ENCODE measurements at places on chromosomes 16 and 17.

GRCh38 chr17:2905269-2905668, 109.0 kb downstream of the RAP1GAP2 start:
- DNase-seq: no peak

DNA sequence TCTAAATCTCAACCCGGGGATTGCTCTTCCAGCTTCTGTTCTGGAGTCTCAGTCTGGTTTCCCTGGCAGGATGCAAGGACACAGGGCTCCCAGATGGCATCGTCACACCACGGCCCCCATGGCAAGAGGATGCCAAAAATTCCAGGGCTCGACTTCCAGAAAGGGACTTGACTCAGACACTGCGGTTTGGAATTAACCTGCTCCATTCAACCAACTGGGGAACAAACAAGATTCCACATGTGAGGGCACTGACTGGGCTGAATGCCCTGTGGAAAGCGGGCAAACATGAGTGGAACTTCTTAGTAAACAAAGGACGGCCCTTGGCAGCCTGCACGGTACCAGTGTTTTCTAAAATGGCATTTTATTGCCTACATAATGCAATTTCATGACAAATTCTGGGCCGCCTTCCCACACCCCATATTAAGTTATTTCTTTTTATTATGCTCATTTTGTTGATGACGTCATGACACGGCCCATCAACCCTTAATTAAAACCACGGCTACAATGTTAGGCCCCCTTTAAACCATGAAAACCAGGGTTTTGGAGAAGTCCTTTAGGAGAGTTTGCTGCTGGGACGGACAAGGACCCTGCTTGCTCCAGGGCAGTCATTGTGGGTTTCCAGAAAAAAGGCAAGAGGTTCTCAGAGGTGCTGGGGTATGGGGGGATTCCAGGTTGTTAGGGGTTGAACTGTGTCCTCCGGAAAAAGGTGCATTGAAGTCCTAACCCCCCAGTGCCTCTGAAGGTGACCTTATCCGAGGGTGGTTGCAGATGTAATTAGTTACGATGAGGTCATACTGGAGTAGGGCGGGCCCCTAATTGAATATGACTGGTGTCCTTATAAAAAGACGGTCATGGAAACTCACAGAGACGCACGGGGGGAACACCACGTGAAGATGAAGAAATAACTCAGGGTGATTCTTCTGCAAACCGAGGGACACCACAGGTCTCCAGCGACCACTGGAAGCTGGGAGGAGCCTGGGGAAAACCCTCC, 205.6 kb downstream of the FOXL1 start:
- no peak for DNase-seq

- DNase-seq: peak; percentile 97
Observed at GRCh38 chr17:8158267-8159031, 4.3 kb downstream of the VAMP2 start.

DNA sequence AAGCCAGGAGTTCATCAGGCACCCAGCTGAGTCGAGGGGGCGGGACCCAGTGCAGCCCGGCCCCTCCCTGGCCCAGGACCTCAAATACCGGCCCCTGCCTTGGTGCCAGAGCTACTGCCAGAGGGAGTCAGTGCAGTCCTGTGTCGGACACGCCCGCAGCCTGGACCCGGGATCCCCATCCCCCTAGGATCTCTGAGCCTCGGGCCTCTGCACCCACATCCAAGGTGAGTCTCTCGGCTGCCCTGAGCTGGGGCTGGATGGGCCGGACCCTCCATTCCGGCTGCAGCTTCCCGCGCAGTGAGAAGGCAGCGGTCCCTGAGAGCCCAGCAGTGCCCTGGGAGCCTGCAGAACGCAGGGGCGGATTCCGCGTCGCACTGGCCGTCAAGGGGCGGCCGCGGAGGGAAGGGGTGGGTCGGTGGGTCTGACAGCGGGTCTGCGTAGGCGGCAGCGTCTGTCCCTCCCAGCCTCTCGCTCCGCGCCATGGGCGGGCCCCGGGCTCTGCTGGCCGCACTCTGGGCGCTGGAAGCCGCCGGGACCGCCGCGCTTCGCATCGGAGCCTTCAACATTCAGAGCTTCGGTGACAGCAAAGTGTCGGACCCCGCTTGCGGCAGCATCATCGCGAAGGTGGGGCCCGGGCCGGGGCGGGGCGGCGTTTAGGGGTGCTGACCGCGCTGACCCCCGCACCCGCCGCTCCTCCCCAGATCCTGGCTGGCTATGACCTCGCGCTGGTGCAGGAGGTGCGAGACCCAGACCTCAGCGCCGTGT, at the start of gene DNASE1L2:
TSS of gene DNASE1L2 (plus strand) at position 108 of the 765 bp plus-strand sequence. CDS start at position 481, 373 bp downstream.
- peak; percentile 58 for DNase-seq

DNA sequence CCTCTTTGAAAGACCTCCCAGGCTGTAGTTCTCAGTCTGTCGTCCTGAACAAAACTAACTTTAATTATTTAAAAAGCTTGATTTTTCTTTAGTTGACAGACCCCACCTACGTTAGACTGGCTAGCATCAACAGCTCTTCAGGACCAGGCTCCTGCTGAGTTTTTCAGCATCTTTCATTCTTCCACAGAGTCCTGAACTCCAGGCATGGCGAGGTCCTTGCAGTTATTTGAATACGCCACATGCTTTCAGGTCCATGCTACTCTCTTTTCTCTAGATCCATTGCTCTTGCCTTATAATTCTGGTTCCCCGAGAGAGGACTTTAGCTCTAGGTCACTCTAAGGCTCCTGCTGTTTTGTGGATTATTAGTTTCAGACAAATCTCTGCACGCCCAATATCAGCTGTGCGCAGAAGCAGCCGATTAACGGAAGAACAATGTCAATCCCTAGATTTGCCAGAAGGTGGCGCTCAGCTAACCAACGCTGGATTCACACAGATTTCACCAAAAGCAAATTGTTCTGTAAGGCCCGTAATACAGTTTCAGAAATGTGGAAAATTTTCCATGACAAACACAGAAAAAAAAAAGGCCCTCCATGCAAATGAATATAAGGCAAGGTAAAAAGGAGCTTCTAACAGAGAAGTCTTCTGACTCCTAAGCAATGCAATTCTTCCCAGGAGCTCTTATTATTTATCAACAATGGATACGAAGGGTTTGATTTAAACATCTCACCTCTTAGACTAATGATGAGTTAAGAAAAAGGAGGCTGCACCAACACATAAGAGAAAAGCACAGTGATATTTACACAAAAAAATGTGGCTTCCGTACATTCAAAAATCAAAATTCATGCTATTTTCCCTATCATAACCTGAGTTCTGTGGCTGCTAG, 33.5 kb upstream of the BCO1 start:
- DNase-seq: peak; percentile 30

DNA sequence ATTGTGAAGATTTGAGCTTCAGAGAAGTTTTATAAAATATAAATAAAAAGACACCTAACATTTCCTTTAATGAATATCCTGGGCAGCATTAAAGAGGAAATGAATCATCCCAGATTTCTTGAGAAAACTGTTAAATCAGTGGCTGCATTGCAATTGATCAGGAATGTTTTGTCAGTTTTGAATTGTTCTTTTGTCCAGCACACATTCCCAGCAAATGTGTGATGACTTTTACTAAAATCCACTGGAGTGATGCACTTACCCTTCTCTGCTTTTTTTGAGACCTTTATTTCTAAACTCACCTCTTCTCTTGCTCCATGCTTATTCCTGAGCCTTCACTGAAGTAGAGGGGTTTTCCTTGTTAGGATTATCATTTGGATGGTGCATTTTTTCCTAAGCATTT, 1307.2 kb downstream of the CDH8 start:
- DNase-seq: no peak

- DNase-seq: no peak
Observed at GRCh38 chr17:79833110-79833450, 6.2 kb downstream of the CBX4 start.

DNA sequence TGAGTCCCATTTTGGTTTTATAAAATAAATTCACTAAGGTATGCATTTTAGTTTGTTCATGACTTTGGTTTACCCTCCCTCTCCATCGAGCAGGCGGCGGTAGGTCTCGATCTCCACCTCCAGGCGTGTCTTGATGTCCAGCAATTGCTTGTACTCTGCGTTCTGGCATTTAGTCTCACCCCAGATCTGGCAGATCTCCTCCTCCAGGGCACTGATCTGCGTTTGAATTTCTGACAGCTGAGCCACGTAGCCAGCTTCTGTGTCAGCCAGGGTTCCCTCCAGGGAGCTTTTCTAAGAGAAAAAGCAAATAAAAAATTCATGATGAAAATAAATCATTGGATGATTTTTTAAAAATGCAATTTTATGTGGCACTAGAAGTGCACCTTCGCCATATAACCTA, 4.2 kb downstream of the KRT24 start:
- DNase-seq: no peak

DNA sequence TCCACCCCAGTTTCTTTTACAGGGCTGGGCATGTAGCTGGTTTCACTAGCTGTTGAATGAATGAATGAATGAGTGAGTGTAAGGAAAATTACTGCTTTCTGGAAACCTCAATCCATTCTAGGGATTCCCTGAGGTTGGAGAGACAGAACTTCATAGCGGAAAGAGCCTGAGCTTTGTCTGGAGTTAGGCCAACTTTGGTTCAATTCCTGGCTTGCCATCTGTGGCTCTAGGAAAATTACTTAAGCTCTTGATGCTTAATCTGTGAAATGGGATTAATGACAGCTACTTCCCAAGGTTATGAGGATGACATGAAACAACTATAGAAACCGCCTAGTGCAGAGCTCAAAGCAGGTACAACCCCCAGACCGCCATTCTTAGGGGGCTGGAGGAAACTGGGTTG, 76.3 kb upstream of the AXIN2 start:
- no peak for DNase-seq

- no peak for DNase-seq
Observed at GRCh38 chr17:59512844-59513385, 52.5 kb upstream of the DHX40 start.

GRCh38 chr16:13453938-13454553, 465.9 kb upstream of the ERCC4 start:
- peak; percentile 53 for DNase-seq

DNA sequence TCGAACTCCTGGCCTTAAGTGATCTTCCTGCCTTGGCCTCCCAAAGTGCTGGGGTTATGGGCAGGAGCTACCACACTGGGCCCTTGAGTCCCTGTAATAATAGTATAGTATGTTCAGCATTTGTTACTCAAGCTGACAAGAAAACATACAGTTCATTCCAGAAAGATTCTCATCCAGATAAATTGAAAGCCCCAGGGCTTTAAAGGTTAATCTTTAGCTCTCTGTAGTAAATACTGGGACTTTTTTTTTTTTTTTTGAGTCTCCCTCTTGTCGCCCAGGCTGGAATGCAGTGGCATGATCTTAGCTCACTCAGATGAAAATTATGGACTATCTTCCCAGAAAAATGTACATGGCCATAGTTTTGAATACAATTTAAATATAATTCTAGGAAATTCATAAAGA, 11.0 kb downstream of the BRCA1 start:
- no peak for DNase-seq

- DNase-seq: no peak
Observed at GRCh38 chr16:26830428-26831127, 236.1 kb upstream of the C16orf82 start.

DNA sequence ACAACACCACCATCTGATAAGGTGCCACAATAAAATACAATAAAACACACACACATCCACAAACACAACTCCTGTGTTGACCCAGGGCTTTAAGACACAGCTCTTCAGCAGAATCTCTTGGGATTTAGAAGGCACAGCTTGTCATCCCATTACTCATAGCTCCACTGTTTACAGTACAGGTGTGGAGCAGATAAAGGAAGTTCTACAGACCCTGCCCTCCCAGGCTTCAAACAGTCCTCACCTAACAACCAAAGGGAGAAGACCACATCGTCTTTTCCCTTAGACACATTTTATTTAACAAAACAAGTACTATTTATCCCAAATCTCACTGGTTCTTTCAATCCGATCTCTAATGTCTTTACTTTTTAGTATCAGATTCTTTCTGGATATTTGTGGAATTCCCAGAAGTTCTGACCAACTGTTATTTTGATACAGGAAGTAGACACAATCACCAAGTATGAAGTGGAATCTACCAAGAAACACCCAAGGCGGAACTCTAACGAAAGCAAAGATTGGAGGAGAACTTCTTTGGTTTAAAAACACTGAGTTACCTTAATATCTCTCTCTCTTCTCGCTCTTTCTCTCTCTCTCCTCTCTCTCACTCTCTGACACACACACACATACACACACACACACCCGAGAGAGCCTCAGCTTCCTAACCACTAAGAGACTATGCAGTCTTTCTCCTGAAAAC, 46.1 kb downstream of the CYTH1 start:
- no peak for DNase-seq

DNA sequence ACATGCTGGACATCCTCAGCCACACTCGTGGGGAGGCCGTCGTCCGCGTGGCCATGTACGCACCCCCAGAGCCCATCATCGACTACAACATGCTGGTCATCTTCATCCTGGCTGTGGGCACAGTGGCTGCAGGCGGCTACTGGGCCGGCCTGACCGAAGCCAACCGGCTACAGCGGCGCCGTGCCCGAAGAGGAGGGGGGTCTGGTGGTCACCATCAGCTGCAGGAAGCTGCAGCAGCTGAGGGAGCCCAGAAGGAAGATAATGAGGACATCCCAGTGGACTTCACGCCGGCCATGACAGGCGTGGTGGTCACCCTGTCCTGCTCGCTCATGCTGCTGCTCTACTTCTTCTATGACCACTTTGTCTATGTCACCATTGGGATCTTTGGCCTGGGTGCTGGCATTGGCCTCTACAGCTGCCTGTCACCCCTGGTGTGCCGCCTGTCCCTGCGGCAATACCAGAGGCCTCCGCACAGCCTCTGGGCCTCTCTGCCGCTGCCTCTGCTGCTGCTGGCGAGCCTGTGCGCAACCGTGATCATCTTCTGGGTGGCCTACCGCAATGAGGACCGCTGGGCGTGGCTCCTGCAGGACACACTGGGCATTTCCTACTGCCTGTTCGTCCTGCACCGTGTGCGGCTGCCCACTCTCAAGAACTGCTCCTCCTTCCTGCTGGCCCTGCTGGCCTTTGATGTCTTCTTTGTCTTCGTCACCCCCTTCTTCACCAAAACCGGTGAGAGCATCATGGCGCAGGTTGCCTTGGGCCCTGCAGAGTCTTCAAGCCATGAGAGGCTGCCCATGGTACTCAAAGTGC, 900 bp downstream of the SPPL2C start:
- DNase-seq: no peak
